ENCODE measurements at places on chromosomes 1 and 21.

DNA sequence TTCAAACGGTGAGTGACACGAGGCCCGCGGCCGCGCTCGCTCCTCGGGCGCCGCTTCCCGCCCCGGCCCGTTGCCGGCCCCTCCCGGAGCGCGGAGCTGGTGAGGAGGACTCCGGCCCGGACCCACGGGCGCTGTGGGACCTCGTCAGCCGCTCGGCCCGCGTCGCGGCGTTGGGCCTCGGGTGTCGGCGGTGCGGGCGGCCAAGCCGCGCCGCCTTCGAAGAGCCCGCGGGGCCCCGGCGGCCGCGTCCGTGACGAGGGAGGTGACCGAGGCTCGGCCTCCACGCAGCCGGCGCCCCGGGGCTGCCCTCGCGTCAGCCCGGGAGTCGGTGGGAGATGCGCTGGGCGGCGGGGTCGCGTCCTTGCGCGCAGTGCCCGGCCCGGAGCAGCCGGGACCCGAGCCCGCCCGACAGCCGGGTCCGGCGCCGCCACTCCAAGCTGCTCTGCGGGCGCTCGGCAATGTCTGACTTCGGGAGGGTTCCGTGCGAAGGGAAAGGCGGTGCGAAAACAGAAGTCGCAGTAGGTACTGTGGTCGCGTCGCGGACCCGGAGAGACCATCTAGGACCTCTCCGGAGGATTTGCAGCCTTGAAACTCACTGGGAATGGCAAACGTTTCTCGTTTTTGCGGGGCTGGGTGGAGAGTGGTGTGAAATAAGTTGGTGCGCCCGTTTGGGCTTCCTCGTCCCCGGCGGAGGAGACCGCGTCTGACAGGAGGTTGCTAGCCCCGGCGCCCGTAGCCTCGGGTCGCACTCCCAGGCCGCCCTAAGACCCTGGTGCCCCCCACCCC is 829 bp downstream of the SPEN start:
- peak; percentile 36 for DNase-seq

GRCh38 chr1:24619376-24619775 is 23.7 kb upstream of the SRRM1 start:
- no peak for DNase-seq

- no peak for DNase-seq
Measured at GRCh38 chr1:201330541-201330940, 46.9 kb downstream of the TNNT2 start.

DNA sequence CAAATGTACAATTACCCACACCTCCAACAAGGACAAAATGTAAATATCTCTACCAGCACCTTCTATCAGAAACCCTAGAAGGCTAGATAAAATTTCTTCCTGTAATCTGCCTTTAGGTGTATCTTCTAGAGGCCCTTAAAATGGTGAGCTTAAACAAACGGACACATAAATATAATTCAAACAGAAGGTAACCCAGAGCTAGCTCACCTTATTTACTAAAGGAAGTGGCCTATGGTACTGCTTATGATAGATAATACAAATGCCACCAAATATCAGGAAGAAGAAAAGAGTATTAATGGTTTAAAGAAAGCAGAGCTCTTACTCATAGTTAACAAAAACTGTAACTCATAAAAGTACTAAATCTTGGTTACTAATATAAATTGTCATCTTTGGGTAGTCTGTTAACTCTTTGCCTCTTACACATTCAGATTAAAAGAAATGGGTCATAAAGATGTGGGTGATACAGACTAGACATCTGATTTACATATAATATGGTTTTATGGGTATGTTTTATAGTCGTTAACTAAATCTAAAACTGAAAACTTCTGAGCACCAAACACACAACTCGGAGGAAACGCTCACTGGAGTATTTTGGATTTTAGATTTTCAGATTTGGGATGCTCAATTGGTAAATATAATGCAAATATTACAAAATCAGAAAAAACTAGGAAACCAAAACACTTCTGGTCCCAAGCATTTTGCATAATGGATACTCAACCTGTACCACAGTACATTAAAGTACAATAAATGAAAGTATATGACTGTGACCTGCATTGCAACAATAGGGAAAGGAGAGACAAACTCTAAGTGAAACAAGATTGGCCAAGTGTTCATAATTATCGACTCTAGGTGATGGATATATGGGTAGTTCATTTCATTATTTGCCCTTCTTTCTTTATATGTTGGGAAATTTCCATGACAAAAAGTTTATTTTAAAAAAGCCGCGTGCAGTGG is 23.2 kb downstream of the TRIT1 start:
- DNase-seq = no peak

DNA sequence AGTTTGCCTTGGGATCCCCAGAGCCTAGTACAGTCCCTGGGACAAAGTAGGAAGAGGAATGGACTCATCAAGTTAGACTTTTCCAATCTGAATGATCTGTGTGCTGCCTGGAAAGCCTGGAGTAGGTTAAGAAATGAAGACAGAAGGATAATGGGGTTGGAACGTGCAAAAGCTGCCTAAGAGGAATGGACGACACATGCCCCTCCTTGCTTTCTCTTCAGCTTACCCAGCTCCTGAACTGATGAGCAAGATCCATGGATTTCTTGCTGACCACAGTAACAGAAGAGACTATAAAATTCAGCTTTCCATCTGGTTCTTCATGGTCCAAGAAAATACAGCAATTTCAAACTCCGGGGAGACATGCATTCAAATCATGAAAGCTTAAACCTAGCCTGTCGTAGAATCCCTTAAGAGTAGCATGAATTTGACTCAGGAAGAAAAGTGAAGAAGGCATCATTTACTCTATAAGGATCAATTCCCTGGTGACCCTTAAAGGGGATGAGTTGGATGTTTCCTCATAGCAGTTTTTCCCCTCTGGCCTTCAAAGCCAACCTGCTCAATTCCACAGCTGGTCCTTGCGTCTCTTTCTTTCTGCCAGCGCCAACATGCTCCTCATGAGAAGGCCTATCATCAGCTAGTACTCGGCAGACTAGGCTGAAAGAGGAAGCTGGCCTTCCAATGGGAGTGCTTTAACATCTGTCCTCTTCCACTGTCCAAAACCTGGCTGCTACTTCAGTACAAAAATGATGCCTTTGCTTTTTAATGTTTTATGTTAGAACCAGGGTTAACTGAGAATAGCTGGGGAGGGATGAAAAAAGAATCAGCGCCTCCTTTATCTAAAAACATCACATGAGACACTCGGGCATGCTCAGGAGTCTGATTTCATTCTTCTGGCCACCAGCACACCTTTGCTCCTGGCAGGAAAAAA is 5.7 kb upstream of the PEF1 start:
- DNase-seq = no peak

DNA sequence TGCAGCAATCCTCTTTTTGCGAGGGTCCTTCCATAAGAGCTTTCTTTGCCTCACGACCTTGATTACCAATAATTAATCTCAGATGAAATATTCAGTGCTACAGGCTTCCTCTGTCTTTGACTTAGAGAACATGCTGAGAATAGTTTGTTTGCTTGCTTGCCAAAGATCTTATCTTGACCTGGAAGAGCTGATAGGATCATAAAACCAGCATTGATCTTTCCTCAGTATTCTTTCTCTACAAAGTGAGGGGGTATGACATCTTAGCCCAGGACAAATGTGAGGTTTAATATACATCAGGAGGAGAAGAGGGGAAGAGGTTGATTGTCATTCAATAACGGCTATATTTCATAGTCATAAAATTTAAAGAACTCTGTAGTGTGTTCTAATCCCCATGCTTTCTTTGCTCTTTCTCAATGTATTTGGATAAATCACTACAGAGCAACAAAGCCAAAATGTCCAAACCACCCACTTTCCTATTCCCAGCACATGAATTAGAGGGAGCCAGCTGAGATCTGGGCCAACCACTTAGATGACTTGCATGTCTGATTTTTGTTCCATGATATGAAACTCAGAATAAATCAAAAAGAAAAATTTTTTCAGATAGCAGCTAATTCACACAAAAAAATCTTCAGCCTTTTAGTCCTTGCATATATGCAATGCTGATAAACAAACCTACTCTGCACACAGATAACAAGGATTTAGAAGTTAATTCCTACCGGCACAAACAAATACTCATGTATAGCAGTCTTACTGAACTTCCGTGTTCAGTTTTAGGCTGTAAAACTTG is 50.5 kb upstream of the IPO9 start:
- no peak for DNase-seq

Measured in activated CD4-positive, CD25-positive, alpha-beta regulatory T cell (primary cell).